Amygdala (tissue), 56 donors: ENCODE measurements at places on chromosomes 1 and 21.

GRCh38 chr21:38413958-38414548 lies 84.2 kb downstream of the ERG start:
- no peak for DNase-seq

GRCh38 chr1:2072891-2073290 lies 22.7 kb downstream of the PRKCZ start:
- DNase-seq: no peak

GRCh38 chr1:245014247-245015029 lies 140.3 kb upstream of the KIF26B start:
- DNase-seq: no peak

GRCh38 chr1:206769304-206769731 lies 1.3 kb upstream of the IL19 start:
- DNase-seq: no peak

GRCh38 chr1:185257950-185258208 lies 59.2 kb downstream of the IVNS1ABP start:
- no peak for DNase-seq

- no peak for DNase-seq
Measured at GRCh38 chr1:106278716-106279115, 777.8 kb upstream of the PRMT6 start.

- no peak for DNase-seq
Measured at GRCh38 chr1:243286409-243287122, 30.7 kb downstream of the SDCCAG8 start.

GRCh38 chr1:50971748-50972305 lies 1.8 kb downstream of the CDKN2C start:
- no peak for DNase-seq
